ENCODE measurements at places on chromosomes 5 and 9. TPM values are rescaled to one million over a fixed set of nuclear protein-coding genes. Genes with fewer than 3 reads are reported as not detected.

The ANXA1 gene
- total RNA-seq = 36.5 TPM

The FBLL1 gene
- total RNA-seq = 0.20 TPM

The COL27A1 gene
- 8.4 TPM for total RNA-seq

The LRRC19 gene
- total RNA-seq = not detected

GRCh38 chr9:37146410-37146809 lies 26.0 kb downstream of the ZCCHC7 start:
- H3K27ac ChIP-seq = peak overlapping the region; percentile 90
- H3K4me3 ChIP-seq = peak overlapping the region; percentile 46
- H3K27me3 ChIP-seq = no peaks in the 10 kb centered on the region
- DNase-seq = no peak
- H3K36me3 ChIP-seq = peaks cover 35% of the 10 kb centered on the region

DNA sequence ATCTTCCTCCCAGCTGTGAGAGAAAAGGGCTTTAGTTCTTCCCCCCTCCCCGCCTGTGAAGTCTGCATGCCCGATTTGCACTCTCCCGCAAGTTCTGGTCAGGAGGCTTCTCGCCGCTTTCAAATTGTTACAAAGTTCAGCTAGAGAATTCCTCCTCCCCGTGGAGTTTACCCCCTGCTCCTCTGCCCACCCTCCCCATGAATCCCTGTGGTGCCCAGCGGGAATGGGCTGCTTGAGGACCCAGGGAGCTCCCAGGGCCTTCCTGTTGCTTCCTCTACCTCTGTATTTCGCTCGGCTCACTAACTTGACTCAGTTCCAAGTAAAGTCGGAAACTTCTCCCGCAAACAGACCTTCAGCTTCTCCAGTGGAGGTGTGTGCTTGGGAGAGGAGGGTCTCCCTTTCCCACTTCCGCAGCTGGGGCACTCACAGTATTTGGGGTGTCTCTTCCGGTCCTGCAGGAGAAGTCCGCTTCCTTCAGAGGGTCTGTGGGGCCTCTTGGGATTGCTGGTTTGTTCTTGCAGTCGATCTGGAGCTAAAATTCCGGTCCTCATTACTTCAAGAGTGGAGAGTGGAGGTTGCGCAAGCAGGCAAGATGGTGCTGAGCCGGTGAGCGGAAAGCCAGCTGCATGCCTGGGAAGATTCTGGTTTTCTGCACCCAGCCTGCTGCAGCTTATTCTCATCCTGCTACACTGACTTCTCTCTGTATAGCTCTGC lies 97.8 kb downstream of the ADAMTS12 start:
- no peak overlapping the region for H3K4me3 ChIP-seq
- no peak overlapping the region for H3K27ac ChIP-seq
- H3K36me3 ChIP-seq = no peaks in the 10 kb centered on the region
- H3K27me3 ChIP-seq = no peaks in the 10 kb centered on the region
- no peaks in the 10 kb centered on the region for H3K4me1 ChIP-seq

GRCh38 chr9:137114613-137115393 lies at the start of gene DPP7:
Gene DPP7 (minus strand): TSS chr9:137114733. CDS start chr9:137114713, 20 bp downstream.
- DNase-seq = peak; percentile 81
- peaks cover 10% of the 10 kb centered on the region for H3K4me1 ChIP-seq
- peaks cover 12% of the 10 kb centered on the region for H3K36me3 ChIP-seq
- peak within 1 kb of the TSS; percentile 75 for H3K4me3 ChIP-seq

DNA sequence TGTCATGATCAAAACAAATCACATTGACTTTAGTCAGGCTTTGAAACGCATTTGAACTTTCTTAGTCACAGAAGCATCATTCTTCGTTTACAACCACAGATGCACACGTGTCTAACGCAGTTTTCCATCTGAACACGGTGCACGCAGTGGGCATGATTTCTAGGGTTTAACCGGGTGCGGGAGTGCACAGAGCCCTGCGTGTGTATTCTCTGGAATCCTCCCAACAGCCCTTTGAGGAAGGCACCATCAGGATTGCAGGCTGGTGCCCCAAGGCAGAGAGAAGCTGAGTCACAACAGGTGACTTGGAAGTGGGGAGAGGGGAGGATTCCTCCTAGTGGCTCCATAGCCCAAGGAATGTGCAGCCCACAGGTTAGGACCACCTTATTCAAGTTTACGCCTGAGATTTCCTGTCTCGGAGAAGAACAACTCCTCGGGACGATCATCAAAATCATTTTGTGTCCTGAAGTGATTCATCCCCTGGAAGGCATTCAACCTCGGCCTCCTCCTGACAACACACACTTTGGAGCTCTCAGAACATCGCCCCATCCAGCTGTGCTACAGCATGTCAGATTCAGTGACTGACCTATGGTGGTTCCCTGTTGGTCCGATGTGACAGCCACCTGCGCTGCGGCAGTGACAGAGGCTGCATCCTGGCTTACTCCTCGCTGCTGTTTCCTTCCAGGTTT lies 13.1 kb downstream of the ROPN1L start:
- H3K36me3 ChIP-seq = no peaks in the 10 kb centered on the region
- H3K4me1 ChIP-seq = no peaks in the 10 kb centered on the region
- no peak for DNase-seq
- no peak overlapping the region for H3K27ac ChIP-seq

- H3K27ac ChIP-seq = no peak overlapping the region
- H3K36me3 ChIP-seq = no peaks in the 10 kb centered on the region
- no peak for DNase-seq
- no peaks in the 10 kb centered on the region for H3K4me1 ChIP-seq
These were observed 1666.0 kb upstream of the ACO1 start for GRCh38 chr9:30718483-30718882.

- H3K27ac ChIP-seq = peak overlapping the region; percentile 52
- peaks cover 14% of the 10 kb centered on the region for H3K4me1 ChIP-seq
- peak overlapping the region; percentile 50 for H3K4me3 ChIP-seq
- H3K27me3 ChIP-seq = no peaks in the 10 kb centered on the region
- no peaks in the 10 kb centered on the region for H3K36me3 ChIP-seq
- peak; percentile 23 for DNase-seq
These were observed 191.1 kb upstream of the DMRT1 start for GRCh38 chr9:650362-650761.

Data from activated CD8-positive, alpha-beta T cell treated with anti-CD3 and anti-CD28 coated beads for 36 hours (primary cell).